ENCODE measurements at places on chromosomes 7 and 10.

DNA sequence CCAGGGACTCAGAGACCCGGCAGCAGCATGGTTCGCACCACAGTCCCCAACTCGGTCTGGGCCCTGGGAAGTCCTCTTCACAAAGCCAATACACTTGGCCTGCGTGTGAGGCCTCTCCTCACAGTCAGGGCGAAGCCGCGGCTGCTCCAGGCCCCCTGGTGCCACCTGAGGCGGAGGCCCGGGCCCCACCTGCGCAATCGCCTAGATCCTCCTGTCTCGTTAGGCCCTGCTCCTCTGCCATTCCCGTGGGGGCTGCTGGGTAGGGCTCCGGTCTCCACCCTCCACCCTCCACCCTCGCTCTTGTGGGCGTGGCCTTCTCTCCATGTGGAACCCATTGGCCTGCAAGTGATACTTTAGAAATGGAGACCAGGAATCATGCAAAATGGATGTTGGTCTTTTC is 553.3 kb downstream of the INHBA start:
- ATAC-seq, result no peak

DNA sequence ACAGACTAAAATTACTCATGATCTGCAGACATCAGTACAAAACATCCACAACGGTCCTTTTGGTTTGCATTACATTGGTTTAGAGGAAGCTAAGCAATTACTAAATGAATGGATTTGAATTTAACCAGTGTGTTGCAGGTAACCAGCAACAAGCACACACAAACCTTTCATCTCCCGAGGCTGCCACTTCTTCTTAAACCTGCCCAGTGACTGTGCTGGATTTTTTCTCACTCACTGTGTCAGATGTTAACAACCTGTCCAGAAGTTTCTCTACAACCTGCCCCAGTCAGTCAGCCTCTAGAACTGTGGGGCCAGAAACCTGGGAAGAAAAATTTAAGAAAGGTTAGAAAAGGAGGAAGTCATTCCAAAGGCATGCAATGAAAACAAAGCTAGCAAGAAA is 2.4 kb upstream of the MEOX2 start:
- no peak for ATAC-seq

DNA sequence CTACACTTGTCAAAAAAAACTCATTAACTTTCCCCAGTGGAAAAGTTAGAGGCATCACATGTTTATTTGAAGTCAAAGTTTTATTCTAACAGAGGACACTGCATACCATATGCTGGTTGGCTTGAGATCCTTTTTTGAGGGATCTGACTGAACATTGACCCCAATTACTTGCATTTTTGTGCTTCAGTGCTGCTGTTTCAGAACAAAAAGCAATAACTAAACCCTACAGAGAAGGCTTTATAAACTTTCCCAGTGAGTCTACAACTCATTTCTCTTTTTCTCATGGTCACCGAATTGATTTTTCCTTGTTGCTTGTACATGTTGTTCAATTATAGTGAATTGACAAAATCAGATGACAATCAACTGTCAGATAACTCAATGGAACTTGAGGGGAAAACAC is 69.3 kb upstream of the PHYHIPL start:
- ATAC-seq, result no peak

- no peak for ATAC-seq
These were observed 1.8 kb upstream of the PDGFA start for GRCh38 chr7:521221-522070.

DNA sequence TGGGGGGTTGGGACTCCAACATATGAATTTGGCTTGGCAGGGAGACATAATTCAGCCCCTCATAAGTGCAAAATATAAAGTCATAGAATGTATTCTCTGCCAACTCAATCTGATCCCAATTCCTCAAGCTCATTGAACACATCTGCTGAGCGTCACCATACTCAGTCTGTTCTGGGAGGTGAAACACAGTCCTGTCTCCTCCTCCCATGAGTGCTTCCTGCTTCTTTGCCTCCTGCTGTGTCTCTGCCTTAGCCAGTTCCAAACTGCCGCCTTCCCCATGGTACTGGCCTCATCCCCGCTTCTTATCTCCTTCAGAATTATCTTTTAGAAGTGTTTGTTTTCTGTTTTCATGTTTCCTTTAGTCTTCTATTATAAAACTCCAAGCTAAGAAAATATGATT is 365.5 kb downstream of the TNS3 start:
- ATAC-seq, result no peak

DNA sequence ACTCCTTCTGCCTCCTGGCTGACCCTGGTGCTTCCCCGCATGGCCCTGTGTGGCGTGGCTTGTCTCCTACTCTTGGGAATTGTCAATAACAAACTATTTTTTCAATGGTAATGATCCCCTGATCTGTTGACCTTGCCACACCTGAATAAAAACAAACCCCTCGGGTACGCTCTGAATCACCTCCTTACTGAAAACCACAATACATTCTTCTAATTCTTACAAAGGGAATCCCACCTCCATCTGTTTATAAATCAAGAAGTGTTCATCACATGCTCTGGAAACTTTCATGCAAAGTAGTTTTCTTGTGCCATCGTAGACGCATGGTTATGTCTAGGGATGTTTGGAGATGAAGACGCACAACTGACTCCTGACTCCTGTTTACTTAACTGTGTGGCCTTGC is 245.8 kb downstream of the FRMD4A start:
- ATAC-seq, result no peak

DNA sequence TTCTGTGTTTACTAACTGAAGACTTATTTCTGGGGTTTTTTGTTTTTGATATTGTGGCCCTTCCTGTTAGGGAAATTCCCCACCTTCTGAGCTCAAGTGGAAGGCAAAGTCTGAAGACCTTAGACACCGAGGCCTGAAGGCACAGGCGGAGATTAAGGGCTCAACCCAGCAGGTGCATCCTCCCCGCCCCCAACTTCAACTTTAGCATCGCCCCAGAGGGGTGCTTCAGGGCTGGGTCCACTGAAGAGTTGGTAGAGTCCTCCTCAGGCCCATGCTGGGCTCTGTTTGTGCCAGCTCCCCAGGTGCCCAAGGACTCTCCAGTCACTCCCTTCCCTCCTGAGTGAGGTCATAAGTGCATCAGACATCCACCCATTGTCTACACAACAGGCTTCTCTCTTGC is 9.4 kb upstream of the PPIA start:
- peak; percentile 17 for ATAC-seq

- no peak for ATAC-seq
These were observed 194.1 kb downstream of the INHBA start for GRCh38 chr7:41508755-41509154.

DNA sequence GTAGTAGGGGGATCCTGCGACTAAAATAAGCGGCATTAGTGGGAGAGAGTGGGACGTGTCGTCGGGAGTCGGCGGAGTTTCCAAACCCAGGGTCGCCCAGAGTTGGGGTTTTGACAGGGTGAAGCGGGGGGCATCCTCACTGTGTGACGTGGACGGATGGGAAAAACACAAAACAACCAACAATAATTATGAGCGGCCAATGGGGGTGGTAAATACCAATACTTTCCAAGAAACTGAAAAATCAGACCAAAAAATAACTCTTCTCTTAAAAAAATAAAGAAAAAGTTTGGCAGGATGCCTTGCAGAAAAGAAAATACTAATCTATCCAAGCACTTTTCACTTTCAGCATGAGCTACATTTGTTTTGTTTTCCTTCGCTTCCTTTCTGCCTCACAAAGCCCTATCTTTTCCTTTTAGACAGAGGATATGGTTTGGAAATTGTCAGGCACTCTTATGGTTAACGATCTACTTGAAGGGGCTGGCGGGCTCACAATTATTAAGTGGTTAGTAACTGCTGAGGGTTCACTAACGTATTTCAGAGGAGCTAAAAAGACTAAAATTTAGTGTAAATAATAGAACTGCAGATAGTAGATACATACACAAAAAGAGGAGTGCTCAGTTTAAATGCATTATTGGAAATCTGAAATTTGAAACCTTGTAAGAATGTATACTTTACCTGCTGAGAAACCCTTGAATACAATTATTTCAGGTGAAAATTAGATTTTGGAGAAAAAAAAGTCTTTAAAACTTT is 802 bp upstream of the CDK6 start:
- no peak for ATAC-seq

GRCh38 chr7:149280151-149280550 is 18.2 kb downstream of the ZNF783 start:
- no peak for ATAC-seq

GRCh38 chr10:6654571-6654970 is 74.5 kb upstream of the PRKCQ start:
- no peak for ATAC-seq

GRCh38 chr7:16089801-16090200 is 331.5 kb downstream of the CRPPA start:
- no peak for ATAC-seq

DNA sequence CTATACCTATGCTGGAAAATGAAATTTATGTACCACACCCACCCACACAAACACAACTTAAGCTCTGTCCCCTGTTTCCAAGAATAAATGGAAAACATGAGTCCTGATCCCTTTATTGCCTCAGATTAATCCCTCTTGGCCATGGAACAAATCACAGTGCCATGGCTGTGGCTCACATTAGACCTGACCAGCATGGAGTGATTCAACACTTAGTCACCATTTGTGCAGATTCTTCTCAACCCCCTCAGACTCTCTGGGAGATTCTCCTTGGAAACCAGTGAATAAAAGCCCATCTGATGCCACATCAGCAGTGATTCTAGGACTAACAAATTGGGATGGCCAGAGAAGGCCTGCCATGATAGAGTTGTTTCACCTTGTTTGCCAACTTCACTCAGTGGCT is 204.4 kb upstream of the TMEM72 start:
- ATAC-seq, result no peak

DNA sequence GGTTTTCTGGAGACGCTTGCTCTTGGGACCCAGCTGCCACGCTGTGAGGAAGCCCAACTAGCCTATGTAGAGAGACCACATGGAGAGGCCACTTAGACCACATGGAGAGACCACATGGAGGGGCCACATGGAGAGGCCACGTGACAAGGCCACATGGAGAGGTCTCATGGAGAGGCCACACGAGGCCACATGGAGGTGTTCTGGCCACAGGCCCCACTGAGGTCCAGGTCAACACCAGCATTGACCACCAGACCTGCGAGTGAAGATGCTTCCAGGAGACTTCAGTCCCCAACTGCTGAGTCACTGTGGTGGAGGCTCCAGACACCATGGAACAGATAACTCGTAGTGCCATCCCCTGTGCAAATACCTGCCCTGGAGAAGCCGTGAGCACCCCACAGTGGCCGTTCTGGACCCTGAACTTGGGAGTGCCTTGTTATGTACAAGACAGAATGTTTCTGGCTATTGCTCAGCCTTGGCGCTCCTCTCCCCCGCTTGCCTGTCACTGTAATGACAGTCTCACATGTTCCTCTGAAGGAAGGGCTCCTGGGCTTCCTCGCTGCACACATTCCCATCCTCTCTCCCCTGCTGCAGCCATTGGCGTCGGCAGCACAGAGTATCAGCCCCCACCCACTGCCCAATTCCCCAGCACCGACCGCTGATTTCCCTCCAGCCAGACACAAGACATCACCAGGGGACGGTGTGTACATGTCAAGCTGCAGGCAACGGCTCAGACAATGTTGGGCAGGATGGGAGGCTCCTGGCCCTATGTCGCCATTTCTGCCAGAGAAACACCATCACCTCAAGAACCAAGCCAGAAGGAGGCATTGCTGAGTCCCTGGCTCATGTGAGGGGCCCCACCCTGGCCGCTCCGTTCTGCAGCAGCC is 49.0 kb upstream of the TNRC18 start:
- ATAC-seq, result no peak

DNA sequence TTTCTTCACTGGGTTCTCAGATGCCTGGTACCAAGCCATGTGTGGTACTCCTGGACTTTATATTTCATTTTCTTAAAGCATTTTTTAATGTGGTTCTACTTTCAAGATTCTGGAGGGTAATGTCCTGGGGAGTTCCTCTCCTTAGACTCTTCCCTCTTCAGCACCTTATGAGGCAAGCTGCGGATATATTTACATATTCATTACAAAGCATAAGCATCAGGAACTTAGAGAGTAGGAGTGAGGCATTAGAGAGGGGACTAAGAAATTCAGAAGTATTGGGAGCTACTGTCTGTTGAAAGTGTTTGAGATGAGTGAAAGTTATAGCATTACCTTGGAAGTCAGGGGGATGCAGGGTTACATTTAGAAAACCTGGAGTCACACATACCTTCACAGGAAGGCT is 20.8 kb downstream of the AUTS2 start:
- ATAC-seq, result no peak

DNA sequence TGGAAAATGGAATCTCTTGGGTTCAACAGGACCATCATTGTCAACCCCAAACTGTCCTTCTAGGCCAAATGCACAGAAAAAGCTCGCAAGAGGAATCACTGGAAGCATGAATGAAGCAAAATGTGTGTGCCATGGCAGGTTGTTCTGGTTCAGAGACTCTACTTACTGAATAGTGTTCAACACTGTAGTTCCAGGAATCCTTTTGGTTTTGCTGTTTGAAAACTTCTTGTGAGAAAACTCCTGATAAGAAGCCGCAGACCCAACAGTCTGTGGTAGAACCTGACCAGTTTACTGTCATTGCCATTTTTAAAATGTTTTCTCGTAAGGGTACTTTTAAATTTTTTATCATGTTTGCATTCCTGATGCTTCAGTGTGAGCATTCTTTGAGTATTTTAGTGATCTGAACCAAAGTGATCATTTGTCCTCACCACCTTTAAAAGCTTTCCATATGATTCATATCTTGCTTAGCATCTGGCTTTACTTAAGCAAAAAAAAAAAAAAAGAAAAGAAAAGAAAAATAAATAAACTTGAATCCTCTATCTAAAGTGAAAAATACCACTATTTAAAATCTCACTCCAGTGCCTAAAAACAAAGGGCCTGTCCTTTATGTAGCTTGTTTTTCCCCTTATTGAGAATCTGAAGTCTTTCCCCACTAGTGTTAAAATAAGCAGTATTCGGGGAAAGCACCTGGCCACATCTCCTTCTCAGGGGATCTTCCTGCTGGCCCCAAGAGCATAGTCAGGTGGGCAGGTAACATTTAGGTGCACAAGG is 92.4 kb downstream of the WNT2 start:
- no peak for ATAC-seq

GRCh38 chr7:43491984-43492383 is 90.9 kb upstream of the STK17A start:
- peak; percentile 60 for ATAC-seq

DNA sequence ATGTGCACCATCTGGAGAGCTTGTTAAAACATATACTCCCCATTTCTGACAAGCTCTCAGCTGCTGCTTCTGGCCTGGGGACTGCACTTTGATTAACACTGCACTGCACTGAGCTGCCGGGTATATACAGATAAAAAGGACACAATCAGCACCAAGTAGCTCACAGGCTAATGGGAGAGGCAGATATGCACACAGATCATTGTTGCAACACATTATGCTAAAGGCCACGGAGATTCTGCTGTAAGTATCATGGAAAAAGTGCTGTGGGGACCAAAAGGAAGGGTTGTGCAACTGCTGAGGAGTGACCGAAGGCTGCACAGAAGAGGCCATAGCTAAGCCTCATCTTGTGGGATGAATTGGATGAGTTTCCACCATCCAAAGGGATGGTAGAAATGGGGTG is 455.2 kb downstream of the SORCS3 start:
- ATAC-seq, result no peak

All from esophagus mucosa (tissue), 1 donor.